NCI-H1417 (cell line): ENCODE measurements at places on chromosomes 3 and 15.
A peak's percentile ranks its signal among the peaks of the same experiment; 100 is the strongest.

DNA sequence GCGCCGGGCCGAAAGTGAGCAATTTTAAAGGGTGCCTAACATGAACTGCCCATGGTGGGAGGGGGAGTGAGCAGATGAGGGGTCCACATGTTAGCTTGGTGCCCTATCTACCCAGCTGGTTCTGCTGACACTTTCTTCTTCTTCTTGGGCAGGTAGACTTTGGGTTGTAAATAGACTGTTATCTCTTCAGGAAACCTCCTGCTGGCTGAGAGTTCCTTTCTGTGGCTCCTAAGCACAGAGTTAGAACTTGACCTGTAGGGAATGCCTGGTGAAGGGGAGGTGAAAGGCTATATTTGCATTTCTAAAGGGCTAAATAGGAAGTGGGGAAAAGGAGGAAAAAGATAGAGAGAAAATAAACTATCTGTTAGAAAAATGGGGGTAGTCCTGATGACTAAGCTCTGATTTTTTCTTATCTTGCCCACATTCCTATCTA lies 521.4 kb upstream of the TGFBR2 start:
- DNase-seq = no peak

GRCh38 chr3:70149714-70150400 lies 150.3 kb downstream of the SAMMSON start:
- DNase-seq = no peak

DNA sequence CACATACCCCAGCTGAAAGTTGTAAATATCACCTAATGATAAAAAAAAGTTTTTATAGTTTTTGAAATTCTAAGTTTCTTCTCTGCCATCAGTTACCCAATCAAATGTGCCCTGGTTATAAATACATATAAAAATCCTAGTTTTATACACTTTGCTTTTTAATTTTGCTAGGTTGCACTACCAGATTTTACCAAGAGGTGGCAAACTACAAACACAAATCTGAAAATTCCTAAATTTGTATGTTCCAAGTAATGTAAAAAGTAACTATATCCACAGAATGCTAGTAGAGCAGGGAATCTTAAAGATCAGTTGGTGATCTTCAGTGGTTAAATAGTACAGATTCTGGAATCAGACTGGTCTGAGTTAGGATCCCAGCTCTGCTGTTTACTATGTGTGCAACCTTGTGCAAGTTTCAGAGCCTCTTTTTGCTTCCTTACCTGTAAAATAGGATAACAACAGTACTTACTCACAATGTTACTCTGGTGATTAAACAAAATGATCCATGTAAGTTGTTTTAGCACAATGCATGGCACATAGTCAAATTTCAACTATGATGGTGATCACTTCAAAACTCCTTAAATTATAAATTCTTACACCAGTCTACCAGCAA lies 11.0 kb downstream of the TRPM7 start:
- no peak for DNase-seq

GRCh38 chr3:20739814-20740213 lies 553.8 kb upstream of the SGO1 start:
- DNase-seq = no peak

GRCh38 chr3:129618901-129619671 lies 12.6 kb upstream of the PLXND1 start:
- no peak for DNase-seq

- no peak for DNase-seq
These were observed 88.0 kb downstream of the TBC1D2B start for GRCh38 chr15:77989296-77990143.

GRCh38 chr3:47019201-47019600 lies 39.7 kb downstream of the NBEAL2 start:
- DNase-seq = no peak

DNA sequence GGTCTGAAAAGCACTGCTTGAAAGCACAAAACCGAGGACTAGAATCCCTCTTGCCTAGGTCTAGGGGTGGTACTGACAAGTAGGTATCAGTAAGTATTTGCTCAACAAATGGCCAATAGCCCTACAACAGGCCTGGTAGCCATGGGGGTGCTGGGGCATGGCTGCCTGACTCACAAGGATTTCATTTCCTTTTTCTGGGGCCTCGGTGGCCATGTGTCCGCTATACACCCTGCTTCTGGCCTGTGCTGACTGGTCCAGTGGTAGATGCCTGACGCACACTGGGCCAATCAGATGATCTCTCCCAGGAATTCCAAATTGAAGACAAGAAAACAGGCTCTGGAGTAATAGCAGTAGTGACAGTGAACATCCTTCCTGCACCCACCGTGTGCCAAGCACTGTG lies 29.4 kb downstream of the MELTF start:
- DNase-seq = no peak

- no peak for DNase-seq
These were observed 63.7 kb downstream of the DUT start for GRCh38 chr15:48394970-48395369.

- DNase-seq = peak; percentile 17
These were observed 112.7 kb downstream of the FEZF2 start for GRCh38 chr3:62260655-62261054.

- no peak for DNase-seq
These were observed 89.7 kb upstream of the CMC1 start for GRCh38 chr3:28151608-28152228.

GRCh38 chr3:45573591-45573990 lies 21.0 kb upstream of the LIMD1 start:
- DNase-seq = no peak

DNA sequence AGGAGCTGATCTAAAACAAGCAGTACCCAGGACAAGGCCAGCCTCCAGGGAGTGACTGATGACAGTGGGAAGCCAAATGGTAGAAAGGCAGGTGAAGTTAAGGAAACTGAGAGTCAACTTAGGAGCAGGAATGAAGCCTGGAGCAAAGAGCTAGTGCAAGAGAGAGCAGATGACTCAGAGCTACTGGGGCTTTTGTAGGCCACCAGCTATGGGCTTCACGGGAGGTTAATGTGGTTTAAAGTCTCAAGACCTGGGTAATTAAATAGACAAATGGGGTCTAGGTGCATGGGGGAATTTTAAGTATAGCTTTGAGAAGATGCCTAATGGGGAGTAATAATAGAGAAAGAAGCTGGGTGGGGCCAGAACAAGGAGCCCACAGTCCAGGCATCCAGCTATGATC lies 3.1 kb downstream of the CD86 start:
- DNase-seq = no peak

- DNase-seq = no peak
These were observed 36.7 kb downstream of the PXYLP1 start for GRCh38 chr3:141268306-141268705.

GRCh38 chr15:39704235-39704634 lies 78.4 kb downstream of the FSIP1 start:
- DNase-seq = no peak

DNA sequence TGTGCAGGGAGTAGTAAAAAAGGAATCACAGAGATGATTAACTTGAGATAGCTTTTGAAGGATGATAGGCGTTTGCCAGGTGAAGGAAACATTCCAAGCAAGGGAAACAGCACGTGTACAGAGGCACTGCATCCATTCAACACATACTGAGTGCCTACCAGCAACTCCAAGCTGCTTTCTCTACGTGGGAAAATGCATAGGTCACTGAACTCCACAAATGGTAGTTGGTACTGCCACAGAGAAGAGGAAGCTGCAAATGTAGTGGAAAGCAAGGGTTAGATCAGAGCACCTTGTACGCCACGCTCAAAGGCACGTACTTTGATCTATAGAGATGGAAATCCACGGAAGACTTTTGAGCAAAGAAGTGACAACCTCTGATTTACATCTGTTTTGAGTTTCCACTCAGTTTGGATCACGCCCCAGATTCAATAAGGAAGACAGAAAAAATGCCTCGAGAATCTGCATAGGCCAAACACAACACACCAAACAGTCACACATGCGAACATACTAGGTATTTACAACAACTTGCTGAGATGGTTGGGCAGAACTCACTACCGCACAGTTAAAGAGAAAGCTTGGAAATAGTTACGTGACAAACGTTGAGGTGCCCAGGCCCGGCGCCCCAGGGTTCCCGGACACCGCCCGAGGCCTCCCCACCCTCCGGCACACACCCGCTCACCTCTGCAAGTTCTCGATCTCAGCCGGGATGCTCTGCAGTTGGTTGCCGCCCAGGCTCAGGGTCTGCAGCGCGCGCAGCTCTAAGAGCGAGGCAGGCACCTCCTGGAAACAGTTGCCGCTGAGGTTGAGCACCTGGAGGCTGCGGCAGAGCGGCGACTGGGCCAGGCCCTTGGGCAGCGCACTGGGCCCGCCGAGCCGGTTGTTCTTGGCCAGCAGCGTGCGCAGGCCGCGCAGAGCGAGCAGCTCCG lies 826 bp downstream of the LRRC58 start:
- peak; percentile 57 for DNase-seq

- DNase-seq = no peak
These were observed 11.1 kb downstream of the ZBTB38 start for GRCh38 chr3:141379250-141379966.
